NT2/D1 (cell line): ENCODE measurements at places on chromosomes 6 and 20.

GRCh38 chr6:111278731-111279130 is 191.4 kb downstream of the SLC16A10 start:
- DNase-seq, result no peak

DNA sequence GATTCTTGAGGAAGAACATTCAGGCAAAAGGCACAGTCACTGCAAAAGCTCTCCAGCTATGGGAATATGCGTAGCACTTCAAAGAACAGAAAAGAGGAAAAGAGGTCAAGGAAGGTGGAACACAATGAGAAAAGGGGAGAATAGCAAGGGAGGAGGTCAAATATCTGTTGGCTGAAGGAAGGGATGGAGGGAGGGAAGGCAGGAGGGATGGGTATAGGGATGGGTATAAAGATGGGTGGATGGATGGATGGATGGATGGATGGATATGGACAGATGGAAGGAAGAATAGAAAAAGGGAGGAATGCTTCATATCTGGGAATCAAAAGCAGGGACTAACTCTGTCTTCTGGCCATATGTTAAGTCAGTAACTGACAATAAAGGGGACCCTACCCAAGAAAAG is 164.2 kb upstream of the TOP1 start:
- no peak for DNase-seq

DNA sequence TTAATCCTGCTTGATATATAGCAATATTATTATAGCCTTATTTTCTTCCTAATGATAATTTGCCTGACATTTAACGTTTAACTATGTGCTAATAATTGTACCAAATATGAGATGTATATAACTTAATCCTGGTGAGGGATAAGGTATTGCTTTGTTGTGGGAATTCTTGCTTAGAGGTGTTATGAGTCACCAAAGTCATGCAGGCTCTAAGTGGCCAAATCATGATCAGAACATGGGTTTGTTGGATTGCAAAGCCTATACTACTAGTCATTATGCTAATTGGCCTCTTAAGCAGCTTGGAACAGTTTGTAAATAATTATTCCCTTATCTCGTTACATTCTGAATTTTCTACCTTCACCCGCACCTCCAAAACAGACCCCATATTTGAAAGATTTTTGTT is 21.9 kb upstream of the C6orf141 start:
- no peak for DNase-seq

DNA sequence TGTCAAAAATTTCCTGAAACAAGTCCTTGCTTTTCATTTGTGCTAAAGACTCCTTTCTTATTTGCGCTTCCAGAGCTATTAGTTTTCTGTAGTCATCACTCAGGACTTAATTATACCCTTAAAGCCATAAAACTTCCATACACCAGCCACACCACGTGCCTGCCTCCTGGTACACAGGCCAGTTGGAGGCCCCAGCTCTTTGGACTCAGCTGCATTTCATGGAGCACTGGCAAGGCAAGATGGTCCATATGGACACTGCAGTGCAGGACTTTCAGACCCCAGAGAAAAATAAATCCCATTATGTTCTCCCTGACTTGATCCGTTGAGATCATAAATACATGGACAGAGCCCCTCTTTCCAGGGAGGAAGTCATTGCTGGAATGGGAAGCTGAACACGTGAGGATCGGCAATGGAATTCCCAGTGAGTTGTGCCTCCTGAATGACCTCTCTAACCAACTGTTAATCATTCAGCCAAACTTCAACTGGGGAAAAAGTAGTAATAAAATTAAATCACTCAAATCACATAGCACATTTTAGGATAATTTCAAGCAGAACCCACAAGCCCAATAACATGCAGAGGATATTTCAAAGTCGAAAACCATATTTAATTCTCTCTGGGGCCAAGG is 173.1 kb downstream of the HACE1 start:
- DNase-seq, result no peak

- no peak for DNase-seq
Measured at GRCh38 chr20:4767084-4767483, 45.4 kb downstream of the PRND start.

- DNase-seq, result no peak
Measured at GRCh38 chr6:89520736-89521135, 87.8 kb downstream of the ANKRD6 start.

GRCh38 chr6:73884540-73884939 is 188.5 kb downstream of the CD109 start:
- DNase-seq, result no peak

DNA sequence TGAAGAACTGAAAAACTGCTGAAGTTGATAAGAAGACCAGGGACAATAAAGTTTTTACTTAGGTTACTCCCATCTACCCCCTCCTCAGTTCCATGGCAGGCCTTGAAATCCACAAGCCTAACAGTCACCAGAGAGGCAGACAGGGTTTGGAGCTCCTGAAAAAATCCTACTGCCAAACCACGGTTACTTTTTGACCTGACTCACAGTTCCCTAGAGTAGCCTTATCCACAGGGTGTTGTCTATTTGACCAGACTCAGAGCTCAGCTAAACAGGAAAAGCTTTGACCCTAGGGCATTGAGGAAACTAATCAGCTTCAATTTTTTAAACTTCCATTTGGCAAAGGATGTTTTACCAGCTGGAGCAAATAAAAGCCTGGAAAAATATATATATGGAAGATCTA is 257.7 kb upstream of the NT5E start:
- DNase-seq, result no peak

- DNase-seq, result no peak
Measured at GRCh38 chr6:127415096-127415495, 44.1 kb downstream of the KIAA0408 start.

DNA sequence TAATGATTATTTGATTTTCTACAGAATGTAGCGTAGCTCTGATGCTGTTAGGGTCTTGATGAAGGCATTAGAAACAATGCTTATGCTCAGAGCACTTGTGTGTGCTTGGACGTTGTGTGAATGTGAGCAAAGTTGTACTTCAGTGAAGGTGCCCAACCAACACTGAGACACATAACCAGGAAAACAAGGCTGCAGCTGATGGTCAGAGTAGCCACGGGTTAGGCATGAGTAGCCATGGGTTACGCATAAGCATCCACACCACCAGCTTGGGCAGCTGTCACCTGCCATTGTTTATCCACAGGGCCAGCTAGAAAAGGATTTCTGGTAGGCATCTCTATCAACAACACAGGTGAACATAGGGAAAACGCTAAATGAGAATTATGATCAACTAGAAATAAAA is 326.6 kb downstream of the NRN1 start:
- no peak for DNase-seq

GRCh38 chr20:45950330-45950646 is 15.8 kb downstream of the PCIF1 start:
- DNase-seq, result no peak

DNA sequence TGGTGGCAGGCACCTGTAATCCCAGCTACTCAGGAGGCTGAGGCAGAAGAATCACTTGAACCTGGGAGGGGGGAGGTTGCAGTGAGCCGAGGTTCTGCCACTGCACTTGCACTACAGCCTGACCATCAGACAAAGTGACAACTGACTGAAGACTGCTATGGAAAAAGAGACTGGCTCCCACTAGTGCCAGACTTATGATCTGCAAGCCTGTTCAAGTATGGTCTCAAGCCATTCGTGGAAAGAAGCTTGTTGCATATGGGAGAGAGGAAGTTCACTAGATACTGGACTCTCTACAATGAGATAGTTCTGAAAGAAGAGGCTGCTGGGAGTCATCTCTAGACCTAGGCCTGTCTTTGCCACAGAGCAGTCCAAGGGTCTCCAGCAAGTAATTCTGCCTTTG is 26.7 kb downstream of the MDN1 start:
- peak; percentile 13 for DNase-seq

- no peak for DNase-seq
Measured at GRCh38 chr6:125853756-125854155, 63.0 kb downstream of the NCOA7 start.

DNA sequence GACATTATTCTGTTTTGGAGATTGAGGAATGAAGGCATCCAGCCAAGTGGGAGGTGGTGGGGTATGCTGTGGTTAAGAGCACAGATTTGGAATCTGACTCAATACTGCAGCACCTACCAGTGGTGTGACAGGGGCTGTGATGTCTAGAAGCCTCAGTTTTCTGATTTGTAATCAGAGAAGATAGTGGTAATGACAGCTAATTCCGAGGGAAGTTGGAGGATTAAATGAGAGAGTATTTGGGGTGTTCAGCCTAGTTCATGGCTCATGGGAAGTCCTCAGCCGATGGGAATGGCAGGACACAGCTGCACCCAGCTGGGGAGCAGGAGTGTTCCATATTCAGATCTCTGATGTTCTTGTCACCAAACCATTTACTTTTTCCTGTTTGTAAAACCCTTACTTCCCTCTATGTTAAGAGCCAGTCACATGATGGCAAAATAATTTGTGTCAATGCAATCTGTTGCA is 9.3 kb downstream of the SLC9A8 start:
- DNase-seq, result no peak

DNA sequence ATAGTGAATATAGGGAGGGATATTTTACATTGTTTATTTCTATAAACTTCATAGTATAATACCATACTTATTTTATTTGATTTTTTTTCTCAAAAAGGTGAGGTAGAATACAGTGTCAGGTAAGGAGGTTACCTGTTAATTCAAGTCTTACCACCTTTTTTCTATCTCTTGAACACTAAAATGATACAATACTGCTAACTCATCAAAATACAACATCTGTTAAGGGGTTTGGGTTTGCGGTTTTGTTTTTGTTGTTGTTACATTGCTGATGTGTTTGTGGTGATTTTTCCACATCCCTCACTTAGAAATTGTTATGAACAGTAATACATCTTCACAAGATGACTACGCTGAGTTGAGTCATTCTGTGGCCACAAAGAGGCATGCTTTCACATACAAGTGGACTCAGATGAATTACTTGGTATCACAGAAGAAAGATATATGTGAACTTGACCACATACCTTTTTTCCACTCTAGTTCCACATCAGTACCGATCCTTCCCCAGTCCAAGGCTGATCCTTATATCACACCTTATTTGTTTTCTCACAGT is 139.4 kb upstream of the ID4 start:
- DNase-seq, result no peak

- DNase-seq, result no peak
Measured at GRCh38 chr6:150539568-150539967, 60.1 kb upstream of the PLEKHG1 start.

- no peak for DNase-seq
Measured at GRCh38 chr6:80272988-80273387, 166.5 kb downstream of the BCKDHB start.

DNA sequence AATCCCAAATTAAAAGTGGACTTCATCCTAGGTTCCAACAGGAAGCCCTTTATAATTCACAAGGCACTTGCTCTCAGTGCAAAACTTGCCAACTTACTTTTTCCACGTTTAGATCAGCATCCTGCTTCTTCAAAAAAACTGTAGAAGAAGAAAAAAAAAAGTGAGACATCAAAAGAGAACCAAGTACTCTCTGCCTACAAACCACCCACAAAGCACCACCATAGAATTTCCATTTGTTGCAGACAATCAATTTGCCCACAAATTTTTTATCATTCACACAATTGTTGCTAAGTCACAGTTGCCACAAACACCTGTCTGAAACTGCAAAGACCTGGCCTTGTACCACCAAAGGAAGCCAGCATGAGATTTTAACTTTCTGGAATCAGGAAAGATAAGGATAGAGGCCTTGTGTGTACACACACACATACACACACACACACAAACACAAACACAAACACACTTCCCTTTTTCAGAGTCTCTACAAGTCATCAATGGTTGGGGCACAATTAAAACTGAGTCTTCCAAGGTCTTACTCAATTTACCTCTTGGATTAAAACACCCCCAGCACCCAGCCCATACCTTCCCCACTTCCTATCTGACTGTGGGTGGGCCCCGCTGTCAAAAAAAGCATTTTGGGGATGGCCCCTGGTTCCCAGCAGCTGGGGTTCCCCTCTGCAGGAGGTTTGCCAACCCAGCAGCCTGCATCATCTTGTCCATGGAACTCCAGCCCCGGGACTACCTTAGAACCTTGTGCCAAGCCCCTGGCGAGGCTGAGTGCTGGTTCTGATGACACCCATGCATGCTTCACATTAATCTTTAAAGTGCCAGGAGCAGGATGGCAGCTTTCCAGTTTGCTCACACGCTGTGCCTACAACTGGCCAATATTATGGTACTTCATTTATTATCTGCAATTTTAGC is 26.5 kb downstream of the FYN start:
- no peak for DNase-seq

DNA sequence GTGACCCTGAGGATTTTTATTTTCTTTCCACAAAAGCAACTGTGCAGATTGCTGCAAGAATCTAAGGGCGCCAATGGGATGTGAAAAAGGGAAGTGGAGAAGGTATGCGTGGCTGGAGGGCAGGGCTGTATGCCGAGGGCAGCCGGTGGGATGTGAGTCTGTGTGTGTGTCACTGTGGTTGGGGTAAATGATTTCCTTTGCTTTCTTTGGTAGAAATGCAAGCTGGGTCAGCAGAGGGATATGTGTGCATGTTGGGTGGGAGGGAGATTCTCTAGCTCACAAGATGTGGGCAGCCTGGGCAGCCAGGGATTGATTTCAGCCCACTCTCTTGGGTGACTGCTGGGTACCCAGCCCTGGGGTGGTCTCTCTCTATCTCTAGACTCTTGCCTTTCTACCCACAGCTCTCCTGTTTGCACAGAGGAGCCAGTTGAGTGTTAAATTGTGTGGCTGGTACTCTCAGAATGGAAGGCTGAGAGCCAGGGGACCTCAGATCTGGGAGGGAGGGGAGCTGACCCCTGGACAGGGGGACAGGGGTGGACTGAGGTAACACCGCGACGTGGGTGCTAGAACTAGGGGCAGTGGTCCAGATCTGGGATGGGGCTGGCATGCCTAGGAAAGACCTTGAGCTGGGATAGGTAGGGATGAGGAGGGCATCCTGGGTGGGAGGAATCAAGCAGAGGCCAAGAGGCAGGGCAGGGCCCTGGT is 136.8 kb upstream of the RNF24 start:
- no peak for DNase-seq

GRCh38 chr6:13049666-13050254 is 278.6 kb downstream of the TBC1D7 start:
- no peak for DNase-seq

DNA sequence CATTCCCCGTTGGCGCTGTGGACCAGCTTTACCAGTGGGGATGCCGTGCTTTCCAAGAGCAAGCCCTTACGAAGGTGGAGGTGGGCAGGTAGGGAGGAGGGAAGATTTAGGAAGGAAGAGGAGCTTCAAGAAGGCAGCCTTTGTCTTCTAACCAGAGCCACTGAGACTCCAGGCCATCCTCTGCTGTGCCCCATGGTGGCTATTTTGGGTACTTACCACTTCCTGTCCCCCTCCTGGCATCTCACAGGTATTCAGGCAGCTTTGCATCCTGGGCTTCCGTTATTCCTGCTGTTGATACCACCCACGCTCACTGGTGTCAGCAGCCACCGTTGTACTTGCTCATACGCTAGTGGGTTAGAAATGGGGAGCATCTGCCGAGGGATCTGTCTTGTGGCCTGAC is 22.9 kb downstream of the ERMARD start:
- DNase-seq, result no peak

DNA sequence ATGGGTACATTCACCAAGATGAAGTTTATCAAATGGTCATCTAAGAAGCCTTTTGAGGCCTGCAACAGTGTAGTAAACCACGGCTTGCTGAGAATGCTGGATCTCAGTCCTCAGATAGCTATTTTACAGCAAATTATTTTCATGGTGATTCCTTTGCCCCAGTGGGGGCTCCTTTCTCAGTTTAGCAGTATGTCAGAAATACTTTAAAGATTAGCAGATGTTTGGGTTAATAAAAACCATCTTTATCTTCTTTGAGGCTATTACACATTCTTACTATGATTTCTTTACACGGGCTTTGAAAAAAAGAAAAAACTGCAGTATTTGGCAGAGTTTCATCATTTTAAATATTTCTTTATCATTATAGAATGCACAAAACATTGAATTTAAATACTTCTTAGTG is 10.7 kb downstream of the MYLIP start:
- DNase-seq, result no peak

GRCh38 chr6:46638650-46639049 is 14.0 kb downstream of the CYP39A1 start:
- no peak for DNase-seq
